Stimulated activated CD8-positive, alpha-beta memory T cell treated with anti-CD3 and anti-CD28 coated beads, Interleukin-12 subunit alpha, Interleukin-12 subunit beta, amount 100 ng/mL, for 1 hour (primary cell): ENCODE measurements at places on chromosomes 7 and 10.

- no peak for DNase-seq
Observed at GRCh38 chr10:71092812-71093401, 119.5 kb upstream of the UNC5B start.

DNA sequence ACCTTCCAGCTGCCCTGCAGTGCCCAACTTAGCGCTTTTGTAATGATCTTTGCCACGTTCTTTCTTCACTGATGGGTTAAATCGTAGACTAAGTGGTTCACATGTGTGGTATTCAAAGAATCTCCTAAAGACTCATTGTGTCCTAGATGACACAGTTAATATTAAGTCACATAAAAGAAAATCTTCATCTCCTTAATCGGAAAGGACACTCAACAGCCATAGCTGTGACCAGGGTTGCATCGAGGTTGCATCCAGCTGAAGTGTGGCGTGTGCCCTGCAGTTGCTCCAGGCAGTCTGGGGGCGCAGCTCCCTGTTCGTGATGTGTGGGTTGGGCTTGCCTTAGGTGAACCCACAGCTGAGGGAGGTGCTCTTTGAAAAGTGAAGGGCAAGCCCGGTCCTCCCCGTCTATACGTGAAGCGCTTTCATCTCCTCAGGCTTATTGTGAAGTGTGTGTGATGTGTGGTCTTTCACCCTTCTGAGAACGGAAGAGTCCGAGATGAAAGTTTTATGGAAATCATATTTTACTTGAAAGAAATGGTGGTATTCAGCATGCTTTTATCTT is 122.7 kb downstream of the TRRAP start:
- no peak for DNase-seq

DNA sequence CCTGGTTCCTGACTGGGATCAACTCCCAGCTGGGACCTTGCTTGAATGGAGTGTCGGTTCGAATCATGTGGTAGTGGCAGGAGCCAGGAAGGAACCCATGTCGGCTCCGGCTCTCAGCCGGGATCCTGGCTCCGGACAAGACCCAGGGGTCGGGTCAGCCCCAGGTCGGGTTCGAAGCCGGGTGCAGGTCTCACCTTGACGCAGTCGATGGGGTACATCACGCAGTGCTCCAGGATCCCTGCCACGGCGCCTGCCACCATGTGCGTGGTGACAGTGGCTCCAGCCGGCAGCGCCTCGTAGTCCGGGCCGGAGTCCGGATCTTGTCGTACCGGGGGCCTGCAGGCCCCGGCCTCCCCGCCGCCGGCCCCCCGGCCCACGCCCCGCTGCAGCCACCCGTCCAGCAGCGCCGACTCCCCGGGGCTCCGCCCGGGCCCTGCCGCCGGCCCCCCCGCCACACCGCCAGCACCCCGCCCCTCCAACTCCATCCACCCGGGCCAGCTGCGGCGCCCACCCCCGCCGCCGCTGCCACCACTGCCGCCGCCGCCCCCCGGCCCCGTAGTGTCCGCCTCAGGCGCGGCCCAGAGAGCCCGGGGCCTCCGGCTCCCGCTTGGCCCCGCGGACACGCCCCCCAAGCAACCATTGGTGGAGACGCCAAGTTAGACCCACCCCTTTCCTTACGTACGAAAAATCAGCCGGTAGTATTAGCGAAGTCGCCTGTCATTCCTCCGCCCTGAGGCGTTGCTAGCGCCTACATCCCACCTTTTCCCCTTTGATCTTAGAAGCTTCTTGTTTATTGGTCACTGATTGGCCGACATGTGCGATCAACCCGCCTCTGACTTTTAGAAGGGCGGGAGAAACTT is at the start of gene SLC25A28:
SLC25A28 (minus strand) TSS at position 589 of the 860 bp plus-strand sequence; CDS start at position 485, 104 bp downstream.
- peak; percentile 83 for DNase-seq

GRCh38 chr7:56218510-56218909 is 102.3 kb upstream of the NUPR2 start:
- DNase-seq, result no peak
